Activated CD4-positive, alpha-beta T cell treated with anti-CD3 and anti-CD28 coated beads for 1 hour (primary cell): ENCODE measurements at places on chromosomes 4 and X.

- no peak for DNase-seq
These were observed 64.7 kb upstream of the BTC start for GRCh38 chr4:74858921-74859562.

- no peak for DNase-seq
These were observed 476.6 kb downstream of the GRXCR1 start for GRCh38 chr4:43369036-43369594.

DNA sequence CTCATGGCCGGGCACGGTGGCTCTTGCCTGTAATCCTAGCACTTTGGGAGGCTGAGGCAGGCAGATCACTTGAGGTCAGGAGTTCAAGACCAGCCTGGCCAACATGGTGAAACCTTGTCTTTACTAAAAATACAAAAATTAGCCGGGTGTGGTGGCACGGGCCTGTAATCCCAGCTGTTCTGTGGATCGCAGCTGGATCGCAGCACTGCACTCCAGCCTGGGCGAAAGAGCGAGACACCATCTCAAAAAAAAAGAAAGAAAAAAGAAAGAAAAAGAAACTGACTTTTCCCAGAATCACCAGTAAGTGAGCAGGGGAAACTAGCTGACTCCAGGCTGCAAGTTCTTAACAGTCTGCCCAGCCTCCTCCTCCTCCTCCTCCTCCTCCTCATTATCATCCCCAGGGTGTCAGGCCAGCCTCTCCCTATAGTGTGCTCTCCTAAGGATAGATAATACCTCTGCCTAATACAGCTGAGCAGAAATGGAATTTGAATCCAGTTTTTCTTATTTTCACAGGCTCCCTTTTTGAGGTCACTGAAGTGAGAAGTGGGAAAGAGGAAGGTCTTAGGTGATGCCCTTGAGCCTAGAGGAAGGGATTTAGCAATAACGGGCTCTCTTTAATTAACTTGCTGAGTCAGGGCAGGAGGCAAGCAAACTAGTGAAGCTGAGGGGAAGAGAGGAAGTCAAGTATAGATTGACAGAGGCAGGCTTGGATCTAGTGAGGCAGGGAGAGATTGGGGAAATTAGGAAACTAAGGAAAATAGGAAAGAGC lies 11.8 kb upstream of the ELF2 start:
- no peak for DNase-seq

DNA sequence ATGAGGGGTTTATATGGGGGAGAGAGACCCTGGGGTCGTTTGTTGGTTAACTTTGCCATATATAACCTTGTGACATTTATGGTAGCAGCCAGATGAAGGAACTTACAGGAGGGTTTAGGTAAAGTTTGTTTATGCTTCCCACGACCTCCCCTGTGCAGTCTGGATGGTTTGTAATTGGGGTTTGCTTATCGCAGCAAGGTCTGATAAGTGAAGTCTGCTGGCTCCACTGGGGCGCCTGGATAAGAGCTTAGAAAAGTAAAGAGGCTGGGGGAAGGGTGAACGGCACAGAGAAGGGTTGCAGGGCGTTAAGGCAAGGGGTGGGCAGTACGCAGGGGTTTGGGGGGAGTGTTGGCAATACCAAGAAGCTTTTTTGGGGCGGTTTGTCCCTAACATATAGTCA lies 98.7 kb downstream of the KDM6A start:
- DNase-seq = no peak

GRCh38 chr4:56253666-56254305 lies 133.5 kb downstream of the AASDH start:
- no peak for DNase-seq

GRCh38 chr4:110596431-110596830 lies 26.4 kb downstream of the PITX2 start:
- no peak for DNase-seq

DNA sequence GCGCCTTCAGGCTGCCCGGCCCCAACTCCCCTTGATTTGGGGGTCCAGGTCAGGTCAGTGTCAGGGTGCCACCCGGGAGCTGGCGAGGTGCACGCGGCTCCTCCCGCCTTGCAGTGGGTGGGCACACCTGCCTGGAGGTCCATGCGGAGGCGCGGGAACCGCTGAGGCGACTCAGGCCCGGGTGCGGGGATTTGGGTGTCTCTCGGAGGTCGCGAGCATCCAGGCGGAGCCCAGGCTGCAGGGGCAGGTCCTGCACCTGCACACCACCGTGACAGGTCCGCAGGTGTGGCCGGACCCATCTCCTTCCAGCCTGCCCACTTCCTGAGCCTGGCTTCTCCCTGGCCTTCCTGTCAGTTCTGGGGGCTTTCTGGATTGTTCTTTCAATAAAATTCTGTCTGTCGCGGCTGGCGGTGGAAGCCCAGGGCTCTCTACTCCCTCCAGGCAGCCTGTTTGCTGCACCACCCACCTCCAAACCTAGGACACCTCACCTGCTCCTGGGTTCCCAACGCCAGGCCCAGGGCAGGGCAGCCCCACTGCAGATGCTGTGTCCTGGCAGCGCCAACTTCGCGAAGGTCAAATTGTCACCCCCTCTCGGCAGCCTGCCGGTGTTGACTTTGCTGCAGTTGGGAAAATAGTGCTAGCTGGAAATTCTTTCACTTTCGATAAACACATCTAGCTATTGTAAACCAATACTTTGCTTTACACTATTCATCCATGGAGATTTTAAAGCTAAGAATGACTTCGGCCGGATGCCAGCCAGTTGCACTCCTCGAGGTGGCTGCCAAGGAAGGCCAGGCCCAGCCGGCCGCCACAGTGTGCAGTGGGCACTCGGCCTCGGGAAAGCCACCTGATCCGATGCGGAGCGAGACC lies 35.9 kb downstream of the FGFRL1 start:
- no peak for DNase-seq

DNA sequence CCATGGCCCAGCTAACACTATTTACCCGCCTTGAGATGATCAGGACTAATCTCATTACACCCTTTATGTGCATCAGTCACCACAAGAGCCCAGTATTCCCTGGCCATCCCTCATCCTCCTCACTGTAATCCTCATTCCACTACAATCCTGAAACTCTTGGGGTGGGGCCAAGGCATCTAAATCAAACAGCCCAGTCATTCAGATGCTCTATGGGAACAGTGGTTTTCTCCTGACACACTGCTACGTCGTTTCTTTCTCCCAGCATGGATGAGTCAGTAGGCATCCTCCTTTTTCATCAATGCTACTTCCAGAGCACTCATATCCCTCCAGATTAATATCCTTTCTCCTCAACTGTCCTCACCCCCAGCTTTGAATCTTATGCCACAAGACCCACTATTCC lies 5.6 kb downstream of the SDAD1 start:
- DNase-seq = no peak
